ENCODE measurements at places on chromosomes 3 and 15.

GRCh38 chr3:112126511-112126911 is 6.5 kb downstream of the GCSAM start:
- no peak for DNase-seq

DNA sequence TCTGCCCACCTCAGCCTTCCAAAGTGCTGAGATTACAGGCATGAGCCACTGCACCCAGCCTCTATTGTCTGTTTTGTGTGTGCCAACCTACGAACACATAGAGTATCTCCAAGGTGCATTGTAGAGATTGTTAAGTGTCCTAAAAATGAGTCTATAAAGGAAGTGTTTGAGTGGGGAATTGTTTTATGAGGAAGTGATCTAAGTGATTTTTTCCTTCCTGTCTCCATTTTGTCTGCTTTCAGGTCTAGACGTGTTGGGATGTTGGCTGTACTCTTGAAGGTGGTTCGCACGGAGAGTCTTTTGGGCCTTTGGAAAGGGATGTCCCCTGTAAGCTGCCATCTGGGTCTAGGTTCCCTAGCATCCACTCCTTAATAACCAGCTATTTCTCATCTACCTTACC is 7.0 kb downstream of the SLC25A38 start:
- no peak for DNase-seq

- DNase-seq, result no peak
Observed at GRCh38 chr3:126102530-126102951, 18.6 kb upstream of the SLC41A3 start.

GRCh38 chr3:161551697-161552096 is 55.1 kb downstream of the OTOL1 start:
- DNase-seq, result no peak

GRCh38 chr3:129605922-129606635 is 397 bp downstream of the PLXND1 start:
- peak; percentile 11 for DNase-seq

- DNase-seq, result no peak
Observed at GRCh38 chr3:22496641-22497040, 706.5 kb upstream of the UBE2E2 start.

DNA sequence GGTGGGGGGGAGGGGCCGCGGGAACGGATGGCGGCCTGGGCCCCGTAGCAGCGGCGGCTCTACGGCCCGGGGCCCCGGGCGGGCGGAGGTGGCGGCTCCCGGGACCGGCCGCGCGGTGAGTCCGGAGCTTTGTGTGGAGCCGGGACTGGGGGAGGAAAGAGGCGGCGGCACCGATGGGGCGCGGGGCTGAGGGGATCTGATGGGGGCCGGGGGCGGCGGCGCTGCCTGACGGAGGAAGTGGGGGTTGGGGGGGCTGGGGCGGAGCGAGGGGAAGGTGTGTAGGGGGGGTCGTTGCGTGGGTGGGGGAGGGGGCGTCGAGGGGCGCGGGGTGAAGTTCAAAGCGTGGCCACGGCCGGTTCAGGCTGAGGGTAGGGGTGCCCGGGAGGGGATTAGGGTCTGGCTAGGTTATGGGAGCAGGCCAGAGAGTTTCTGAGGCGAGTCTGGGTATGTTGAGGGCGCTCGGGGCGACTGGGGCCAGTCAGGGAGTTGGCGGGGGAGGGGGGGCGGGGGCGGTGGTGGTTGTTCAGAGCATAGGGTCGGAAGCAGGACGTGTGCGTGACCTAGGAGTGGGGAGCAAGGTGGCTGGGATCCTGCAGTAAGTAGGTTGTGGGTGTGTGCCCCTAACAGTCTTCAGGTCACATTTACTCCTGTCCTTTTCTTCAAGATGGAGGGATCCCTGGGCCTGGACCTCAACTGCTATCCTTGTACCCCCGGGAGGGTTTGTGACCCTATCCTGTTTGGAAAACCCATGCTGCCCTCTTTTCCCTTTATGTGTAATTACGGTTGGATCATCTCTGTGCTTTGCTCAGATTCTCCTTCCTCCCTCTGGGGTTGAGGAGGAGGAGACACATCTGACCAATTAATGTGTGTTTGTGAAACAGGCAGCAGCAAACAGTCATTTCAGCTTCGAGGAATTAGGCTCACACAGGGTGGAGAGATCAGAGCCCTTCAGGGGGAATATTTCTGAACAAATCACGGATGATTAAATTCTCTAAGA is 644 bp downstream of the ZNF609 start:
- DNase-seq, result peak; percentile 18

DNA sequence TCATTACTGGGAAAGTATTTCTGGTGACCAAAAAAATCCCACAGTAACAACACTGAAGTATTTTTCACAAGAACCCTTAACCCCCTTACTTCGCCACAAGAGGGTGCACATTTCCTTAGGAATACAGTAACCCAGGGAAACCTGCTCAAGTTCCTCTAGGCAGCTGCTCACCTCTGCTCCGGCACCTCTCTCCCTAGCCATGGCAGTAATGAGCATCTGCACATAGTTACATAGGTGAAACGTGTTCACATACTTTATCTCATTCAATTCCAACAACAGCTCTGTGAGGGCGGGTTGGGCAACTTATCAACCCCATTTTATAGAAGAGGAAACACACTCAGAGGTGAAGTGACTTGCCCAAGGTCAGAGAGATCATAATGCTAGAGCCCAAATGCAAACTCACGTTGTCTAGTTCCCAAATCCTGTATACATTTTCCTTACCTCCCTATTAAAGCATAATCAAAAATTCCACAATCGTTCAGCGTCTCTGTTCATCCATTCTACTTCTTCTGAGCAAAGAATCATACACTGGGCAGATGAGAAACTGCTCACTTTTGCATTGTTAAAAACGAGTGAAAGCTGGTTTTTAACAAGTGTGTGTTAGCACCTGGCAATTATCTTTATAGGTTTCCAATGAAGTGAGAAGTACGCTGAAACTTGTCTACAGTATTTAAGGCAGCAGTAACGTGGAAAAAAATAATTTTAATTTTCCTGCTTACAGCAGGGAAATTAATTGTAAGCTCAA is 90.7 kb downstream of the IGF2BP2 start:
- no peak for DNase-seq

DNA sequence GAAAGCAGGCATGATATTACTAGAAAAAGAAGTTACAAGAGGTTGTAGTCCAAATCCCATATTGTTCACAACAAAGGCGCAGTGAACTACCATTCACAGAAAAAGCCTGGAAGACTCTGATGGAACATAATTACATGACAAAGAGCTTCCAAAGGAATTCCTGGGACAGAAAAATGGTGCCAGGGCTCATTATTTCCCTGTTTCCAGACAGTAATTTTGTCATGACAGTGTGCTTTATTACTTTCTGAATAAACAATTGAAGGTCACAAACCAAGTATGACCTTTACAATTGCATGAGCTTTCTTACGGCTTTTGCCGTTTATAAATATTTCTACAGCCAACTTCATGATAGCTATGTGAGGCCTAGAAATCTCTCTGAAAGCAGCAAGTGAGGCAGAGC is 61.0 kb downstream of the CYFIP1 start:
- no peak for DNase-seq

DNA sequence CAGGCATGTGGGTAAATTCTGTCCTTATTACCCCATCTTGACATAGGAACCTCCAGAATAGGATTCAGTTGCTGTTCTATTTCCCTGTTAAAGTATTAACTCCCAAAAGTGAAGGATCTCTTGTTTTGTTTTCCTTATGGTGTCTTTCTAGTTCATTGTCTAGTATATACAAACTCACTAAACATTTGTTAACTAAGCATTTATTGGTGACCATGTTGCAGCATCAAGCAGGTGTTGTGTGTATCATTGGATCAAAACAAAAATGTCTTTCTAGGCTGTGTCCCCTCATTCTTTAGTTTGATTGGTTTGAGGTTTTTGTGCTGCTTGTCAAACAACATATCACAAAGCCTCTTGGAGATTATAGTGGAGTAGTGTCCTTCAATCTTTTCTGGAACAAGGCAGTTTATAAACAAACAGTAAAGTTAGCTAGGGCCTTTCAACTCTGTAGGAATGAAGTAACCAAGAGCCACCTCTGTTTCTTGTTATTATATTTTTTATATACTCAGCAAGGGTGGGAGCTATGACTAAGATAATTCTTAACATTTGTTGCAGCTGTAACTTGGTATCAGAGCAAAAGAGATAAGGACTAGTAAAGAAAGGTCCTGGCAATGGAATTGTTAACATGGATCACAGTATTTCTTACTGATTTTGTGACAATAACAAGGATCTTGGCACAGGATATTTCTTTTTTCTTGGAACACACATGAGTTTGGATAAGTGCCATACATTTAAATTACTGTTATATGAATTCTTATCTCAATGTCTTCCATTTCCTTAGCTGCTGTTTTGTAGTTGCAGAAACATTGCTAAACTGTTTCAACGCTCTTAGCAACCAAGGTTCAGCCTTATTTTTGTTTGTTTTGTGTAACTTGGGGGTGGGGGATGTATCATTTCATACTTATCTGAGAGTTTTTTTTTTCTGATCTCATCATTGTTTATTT is 49.3 kb downstream of the TMOD3 start:
- no peak for DNase-seq

GRCh38 chr3:72591522-72592421 is 256.5 kb downstream of the SHQ1 start:
- DNase-seq, result no peak

DNA sequence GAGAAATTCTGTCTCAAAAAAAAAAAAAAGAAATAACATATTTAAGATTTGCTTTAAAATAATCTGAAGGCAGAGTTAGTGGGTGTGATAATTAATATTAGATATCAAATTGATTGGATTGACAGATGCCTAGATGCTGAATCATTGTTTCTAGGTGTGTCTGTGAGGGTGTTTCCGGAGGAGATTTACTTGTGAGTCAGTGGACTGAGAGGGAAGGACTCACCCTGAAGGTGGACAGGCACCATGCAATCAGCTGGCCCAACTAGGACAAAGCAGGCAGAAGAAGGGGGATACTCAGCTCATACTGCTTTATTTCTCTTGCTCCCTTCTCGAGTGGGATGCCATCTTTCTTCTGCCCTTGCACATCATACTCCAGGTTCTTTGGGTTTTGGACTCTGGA is 16.7 kb upstream of the RPL24 start:
- DNase-seq, result no peak

DNA sequence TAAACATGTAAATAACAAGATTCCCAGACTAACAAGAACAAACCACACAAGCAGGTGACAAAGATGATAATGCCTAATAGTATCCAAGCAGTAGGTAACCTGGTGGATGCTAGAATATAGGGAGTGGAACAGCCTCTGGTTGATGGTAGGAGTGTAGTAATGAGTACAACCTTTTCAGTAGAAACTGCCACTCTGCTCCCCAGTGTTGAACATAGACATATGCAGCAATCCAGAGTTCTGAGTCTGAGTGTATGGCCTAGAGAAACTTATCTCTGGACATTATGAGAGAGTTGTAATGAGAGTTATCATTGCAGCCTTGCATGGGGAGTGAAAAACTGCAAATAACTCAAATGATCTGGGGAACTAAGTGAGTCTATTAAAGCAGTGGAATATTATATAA is 76.1 kb upstream of the ACAD9 start:
- no peak for DNase-seq

- DNase-seq, result no peak
Observed at GRCh38 chr15:61796056-61796455, 264.2 kb downstream of the VPS13C start.

All from activated CD4-positive, alpha-beta T cell treated with anti-CD3 and anti-CD28 coated beads, Interleukin-2, amount 50 U/mL, for 1 hour (primary cell).